ENCODE measurements at places on chromosomes 1 and 21. TPM values are rescaled to one million over a fixed set of nuclear protein-coding genes. Genes with fewer than 3 reads are reported as not detected.

CR1L gene
- 0.22 TPM for total RNA-seq

PDE9A gene
- 9.6 TPM for total RNA-seq

KRTAP11-1 gene
- not detected for total RNA-seq

POU3F1 gene
- total RNA-seq: not detected

FAM167B gene
- 5.6 TPM for total RNA-seq

RBP7 gene
- 34.5 TPM for total RNA-seq

SMIM12 gene
- total RNA-seq: 26.5 TPM

DDOST gene
- 299 TPM for total RNA-seq

SPATA46 gene
- total RNA-seq: not detected

ZBTB8OS gene
- 30.9 TPM for total RNA-seq

CREG1 gene
- 309 TPM for total RNA-seq

NCAM2 gene
- total RNA-seq: 2.9 TPM

ZFP69B gene
- total RNA-seq: 1.0 TPM

CHIT1 gene
- total RNA-seq: 0.45 TPM

TFF1 gene
- total RNA-seq: not detected

RXFP4 gene
- total RNA-seq: not detected

DNA sequence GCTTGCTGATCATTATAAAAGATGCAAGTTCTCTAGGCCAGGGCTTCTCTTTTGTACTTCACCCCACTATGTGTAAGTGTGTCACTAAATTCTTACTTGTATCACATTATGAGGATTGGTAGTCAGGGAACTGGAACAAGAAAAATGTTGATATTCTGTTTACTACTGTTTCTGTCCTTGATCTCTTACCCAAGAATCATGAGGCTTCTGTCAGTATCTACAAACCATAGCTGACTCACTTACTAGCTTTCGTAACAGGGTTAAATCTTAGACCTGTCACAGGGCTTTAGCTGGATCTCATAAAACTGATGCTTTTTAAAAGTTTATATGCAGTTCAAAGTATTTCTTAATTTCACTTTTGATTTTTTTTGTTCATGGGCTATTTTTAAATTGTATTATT lies 681.2 kb downstream of the PLPP3 start:
- no peak for DNase-seq

DNA sequence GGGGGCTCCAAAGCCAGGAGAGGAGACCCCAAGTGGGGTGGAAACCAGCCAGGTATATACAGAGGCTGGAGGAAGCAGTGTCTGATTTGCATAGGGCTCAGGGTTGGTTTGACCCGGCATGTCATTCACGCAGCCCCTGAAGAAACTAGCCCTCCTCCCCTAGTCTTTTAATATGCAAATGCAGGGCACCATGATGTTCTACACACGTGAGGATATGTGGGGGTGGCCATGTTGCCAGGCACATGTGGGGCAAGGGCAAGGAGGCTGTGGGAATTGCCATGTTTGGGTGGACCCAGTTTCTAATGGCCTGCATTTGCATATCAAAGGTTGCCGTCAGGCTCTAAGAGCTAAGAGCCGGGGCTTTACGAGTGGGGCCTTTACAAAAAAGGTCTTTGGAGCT lies 12.0 kb upstream of the RHOU start:
- no peak for DNase-seq

- DNase-seq: peak; percentile 52
These were observed 28.2 kb downstream of the TCEANC2 start for GRCh38 chr1:54081306-54082270.

DNA sequence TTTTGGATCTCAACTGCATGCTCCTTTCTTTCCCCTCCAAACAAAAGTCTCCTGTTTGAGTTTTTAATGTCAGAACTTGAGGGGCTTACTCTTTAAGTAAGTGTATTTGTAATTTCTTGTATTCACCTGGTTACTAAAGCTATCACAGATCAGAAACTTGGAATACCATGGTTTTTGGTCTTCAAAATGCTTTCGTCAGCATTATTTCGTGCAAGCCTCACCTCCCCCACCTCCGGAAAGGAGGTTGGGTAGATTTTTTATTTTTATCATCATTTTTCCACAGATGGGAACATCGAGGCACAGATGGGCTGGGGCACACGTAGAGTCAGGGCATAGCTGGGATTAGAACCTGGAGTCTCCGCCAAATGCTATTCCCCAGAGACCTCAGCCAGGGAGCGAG lies 100.7 kb downstream of the IER5 start:
- DNase-seq: no peak

- DNase-seq: no peak
These were observed 11.6 kb upstream of the CTRC start for GRCh38 chr1:15426492-15427279.

DNA sequence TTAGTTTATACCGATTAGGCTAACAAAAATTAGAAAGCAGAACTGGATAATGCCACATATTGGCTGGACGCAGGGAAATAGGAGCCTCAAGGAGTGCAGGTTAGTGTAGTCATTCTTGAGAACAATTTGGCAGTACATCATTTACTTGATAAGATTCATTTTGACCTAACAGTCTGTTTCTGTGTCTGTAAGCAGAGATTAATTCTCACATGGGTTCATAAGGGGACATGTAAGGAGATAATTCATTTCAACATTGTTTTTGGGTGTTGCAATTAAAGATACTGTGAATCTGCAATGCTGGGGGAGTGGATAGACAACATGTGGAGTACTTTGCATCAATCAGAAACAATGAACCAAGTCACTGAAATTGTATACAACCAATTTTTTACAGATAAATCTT lies 32.0 kb downstream of the AGO3 start:
- no peak for DNase-seq

DNA sequence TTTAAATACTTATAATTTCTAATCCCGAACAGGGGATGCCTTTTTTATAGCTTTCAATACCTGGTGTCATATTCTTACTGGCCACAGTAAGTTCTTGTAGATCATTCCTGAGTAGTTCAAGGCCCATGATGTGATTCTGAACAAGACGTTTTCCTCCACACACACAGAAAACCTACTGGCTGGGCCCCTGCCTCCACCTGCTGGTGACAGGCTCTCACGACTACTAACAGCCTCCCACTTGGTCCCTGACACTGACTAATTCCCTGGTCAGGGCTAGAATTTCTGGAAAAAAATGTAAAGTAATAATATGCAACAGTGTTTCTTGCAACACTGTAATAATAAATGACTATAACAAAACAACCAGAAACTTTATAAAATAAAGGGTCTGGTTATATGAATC lies 50.4 kb upstream of the RIPK4 start:
- peak; percentile 75 for DNase-seq

- peak; percentile 82 for DNase-seq
These were observed 90.8 kb upstream of the TMPRSS2 start for GRCh38 chr21:41598561-41599431.

- no peak for DNase-seq
These were observed 85.3 kb downstream of the RPS6KC1 start for GRCh38 chr1:213136190-213136917.

DNA sequence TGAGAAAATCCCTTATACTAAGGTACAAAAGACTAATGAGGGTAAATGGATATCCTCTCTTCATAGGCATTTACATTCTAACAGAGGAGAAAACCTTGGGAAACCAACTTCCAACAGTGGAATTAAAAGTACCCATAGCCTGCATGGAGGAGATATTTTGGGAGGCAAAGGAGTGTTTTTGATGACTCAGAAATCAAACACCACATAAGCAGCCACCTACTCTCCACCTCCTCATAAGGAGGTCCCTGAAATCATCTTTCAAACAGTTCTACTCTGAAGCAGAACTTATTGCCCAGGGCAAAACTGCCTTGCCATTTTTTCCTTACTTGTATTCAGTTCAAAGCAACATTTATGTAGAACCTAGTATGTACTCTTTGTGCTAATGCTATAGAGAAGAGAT lies 211.3 kb downstream of the KCNH1 start:
- DNase-seq: no peak

GRCh38 chr21:45154511-45155508 lies 80.4 kb downstream of the ADARB1 start:
- no peak for DNase-seq

DNA sequence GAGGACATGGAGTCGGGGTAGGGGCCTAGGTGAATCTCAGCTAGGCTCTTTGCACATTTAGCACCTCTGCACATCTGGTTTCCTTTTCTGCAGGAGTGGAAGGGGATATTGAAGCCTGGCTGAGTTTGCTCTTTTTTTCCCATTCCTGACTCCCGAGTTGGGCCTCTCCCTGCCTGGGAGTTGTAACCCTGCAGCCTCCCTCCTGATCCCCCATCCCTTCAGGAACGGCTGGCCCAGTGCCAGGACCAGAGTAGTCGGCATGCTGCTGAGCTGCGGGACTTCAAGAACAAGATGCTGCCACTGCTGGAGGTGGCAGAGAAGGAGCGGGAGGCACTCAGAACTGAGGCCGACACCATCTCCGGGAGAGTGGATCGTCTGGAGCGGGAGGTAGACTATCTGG lies 836 bp downstream of the OLFML3 start:
- peak; percentile 18 for DNase-seq

DNA sequence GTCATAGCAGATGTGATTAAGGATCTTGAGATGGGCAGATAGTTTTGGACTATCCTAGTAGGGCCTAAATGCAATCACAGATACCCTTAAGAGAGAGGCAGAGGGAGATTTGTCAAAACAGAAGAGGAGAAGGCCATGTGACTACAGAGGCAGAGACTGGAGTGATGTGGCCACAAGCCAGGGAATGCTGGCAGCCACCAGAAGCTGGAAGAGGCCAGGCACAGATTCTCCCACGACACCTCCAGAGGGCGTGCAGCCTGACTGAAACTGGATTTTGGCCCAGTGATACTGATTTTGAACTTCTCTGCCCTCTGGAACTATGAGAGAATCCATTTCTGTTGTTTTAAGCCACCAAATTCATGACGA lies 52.1 kb upstream of the EPS8L3 start:
- DNase-seq: no peak

DNA sequence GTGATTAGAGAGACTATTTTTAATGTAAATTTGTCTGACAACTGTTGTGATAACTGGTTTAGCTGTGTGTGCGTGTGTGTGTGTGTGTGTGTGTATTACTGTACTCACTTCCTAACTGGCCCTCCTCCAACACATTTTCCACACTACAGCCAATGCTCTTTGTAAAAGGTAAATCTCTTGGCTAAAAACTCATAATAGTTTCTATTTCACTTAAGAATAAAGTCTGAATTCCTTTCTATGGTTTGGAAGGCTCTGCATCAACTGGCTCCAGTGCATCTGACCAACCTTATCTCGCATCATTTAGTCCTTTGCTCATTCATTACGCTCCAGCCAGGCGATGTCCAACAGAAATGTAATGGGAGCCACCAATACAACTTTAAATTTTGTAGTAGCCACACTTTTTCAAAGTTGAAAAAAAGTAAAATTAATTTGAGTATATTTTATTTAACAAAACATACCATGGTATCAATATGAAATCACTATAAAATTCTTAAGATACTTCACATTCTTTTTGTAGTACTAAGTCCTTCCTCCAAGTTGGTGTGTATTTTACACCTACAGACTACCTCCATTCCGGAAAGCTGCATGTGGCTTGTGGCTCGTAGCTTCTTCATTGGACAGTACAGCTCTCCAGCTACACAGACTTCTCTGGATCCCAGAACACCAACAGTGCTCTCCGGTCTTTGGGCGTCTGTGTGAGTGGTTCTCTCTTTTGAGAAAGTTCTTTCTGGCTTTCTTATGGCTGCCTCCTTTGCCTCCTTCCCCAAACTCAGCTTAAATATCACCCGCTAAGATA lies 68.9 kb downstream of the NRIP1 start:
- DNase-seq: no peak

DNA sequence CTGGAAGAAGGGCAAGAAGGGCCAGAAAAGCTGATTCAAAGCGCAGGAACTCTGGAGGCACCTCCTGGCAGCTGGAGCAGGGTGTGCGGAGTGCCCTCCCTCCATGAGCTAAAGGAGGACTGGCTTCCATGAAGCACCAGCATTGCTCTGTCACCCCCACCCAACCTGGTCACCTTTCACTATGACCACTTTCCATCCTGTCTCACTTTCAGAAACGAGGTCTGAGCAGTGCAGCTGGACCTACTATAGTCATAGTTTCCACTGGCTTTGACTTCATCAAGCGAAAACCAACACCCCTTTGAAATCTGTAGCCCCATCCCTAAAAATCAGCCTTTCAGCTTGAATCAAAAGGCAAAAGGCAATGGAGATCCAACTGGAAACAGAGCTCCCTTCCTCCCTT lies 84.8 kb upstream of the CACNA1E start:
- DNase-seq: no peak

DNA sequence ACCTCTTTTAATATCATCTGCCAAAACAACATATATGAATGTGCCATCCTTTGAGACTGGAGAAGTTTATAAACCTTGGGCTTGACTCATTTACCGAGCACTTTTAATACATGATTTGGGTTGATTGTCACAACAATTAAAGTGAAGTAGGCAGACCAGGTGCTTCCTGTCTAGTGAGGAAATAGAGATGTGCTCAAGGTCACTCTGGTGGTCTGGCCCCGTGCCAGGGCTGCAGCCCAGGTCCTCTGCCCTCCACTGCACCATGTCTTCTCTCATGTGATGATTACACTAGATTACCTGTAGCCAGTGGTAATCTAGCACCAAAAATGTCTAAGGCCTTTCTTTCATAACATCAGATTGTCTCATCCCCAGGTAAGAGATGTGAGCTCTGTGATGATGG lies 61.8 kb upstream of the LAMC2 start:
- DNase-seq: peak; percentile 60

DNA sequence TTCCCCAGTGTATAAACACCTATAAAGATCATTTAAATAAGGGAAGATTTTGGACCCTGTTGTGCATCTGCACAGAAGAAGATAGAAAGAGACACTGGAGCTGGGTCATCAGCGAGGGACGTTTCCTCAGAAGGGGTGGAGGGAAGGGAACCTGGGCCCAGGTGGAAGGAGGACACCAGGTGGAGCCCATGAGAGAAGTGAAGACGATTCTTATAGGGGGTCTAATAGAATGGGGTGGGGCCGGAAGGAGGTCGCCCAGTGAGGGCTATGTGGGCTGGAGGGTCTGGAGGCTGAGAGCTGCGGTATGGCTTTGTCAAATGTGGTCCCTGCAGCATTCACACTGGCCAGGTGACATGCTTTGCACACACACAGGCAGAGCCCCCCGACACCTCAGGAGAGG lies 13.7 kb downstream of the KIRREL1 start:
- no peak for DNase-seq

GRCh38 chr21:31184459-31184858 lies 146.2 kb upstream of the KRTAP19-8 start:
- DNase-seq: no peak

GRCh38 chr1:24256687-24257086 lies 62.5 kb upstream of the GRHL3 start:
- DNase-seq: no peak

GRCh38 chr1:201673915-201674314 lies 135.0 kb downstream of the NAV1 start:
- DNase-seq: peak; percentile 28

GRCh38 chr1:171929121-171929520 lies 87.8 kb downstream of the DNM3 start:
- no peak for DNase-seq

DNA sequence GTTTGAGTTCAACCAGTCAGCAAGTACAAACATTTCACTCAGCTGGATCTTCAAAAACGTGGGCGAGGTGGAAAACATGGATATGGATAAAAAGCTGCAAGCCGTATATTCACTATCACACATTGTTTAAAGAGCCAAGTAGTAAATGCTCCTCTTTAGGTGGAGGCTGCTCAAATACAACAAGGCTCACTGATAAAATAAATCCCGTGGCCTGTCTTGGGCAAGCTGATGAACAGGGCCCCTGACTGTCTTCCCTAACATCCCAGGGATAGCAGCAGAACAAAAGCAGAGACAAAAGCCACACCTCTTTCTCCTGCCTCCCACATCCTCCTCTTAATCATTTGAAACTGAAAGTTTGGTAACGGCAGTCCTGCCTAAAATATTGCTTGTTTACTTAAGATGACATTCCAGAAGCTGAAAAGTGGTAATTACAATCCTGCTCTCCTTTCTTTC lies 357.7 kb downstream of the TTLL7 start:
- peak; percentile 10 for DNase-seq

GRCh38 chr1:27966402-27967105 lies 6.8 kb downstream of the XKR8 start:
- DNase-seq: no peak
